Activated gamma-delta T cell (primary cell): ENCODE measurements at places on chromosomes 4 and X.

DNA sequence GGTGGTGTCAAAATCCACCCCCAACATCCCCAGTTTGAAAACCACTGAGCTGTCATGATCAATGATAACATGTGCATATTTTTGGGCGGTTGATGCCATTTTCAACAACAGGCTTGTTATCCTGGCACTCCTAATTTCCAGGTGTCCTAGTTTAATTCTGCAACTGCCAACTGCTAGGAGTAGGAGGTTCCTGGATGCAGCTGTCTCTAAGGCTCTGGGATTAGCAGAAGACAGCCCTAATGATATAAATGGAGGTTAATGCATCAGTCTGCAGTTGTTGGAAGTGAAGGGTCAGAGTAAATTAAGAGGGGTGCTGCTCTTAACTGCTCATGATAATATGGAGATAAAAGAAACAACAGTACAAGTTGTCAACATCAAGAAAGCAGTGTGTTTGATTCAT lies 23.8 kb downstream of the ARFIP1 start:
- no peak for DNase-seq

DNA sequence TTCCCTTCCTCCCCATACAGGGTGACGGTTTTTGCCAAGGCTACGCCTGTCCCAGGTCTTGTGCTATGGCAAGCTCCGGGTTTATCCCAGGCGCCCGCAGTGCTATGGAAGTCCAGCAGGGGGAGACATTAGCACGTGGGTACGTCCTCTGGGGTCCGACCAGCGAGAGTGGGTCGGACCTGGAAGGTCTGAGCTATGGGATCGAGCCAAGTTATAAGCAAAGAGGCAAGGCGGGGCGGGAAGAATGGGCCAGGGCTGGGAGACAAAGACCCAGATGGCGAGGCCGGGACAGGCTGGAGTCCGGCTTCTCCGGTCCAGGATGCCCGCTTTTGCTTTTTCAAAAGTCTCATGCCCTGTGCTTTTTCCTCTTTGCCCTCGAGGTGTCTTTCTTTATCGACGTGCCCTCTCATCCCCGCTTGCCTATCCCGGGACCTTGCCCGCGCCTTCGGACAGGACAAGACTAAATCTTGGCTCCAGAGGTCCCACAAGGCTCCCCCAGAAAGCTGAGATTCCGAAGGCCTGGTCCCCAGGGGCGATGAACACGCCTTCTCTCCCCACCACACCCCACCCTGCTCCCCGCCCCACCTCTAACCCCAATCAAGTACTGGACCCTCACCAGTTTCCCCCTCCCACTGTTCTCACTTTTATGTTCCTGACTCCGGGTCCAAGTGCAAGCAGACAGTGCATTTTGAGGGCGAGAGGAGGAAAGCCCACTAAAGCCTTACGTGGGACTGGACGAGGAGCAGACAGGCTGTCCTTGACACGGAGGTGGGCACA lies 785 bp upstream of the EFNB1 start:
- DNase-seq: no peak

DNA sequence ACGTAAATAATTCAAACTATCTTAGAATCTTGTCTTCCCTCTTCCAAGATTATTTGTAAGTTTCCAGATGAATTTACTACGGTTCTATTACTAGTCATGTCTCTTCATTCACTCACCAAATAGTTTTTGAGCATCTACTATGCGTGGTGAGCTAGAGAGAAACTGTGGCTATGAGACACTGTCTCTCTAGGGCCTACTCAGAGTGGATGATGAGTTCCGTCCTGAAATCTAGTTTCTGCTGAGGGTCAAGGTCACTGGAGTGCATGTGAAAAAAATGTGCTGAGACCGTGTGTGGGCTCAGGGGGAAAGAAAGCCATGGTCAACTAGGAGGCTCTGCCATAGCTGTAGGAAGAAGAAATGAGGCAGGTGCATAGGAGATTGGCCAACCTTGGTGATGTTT lies 320.2 kb upstream of the GATB start:
- no peak for DNase-seq

DNA sequence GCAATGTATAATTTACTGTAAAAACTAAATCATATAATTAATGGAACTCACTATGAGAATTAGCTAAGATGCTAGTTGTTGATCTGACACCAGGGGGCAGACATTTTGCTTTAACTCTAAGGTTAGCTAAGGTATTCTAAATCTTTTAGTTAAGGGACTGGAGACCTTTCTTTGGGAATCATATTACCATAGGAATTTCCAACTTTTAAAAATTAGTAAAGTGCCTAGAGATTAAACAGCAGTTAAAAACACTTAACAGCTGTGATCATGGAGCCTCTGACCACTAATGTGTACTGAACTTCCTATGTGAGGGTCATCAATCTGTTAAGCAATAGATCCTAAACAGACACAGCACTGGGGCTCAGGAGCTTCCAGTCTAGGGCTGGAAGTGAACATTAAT lies 226.6 kb downstream of the NSUN7 start:
- DNase-seq: no peak

- DNase-seq: no peak
Measured at GRCh38 chrX:118108304-118108703, 8.3 kb downstream of the KLHL13 start.

- DNase-seq: peak; percentile 83
Measured at GRCh38 chr4:36244257-36245082, at the start of gene ARAP2. TSS of gene ARAP2 (minus strand) at chr4:36244514. CDS start at chr4:36229486, 15,028 bp downstream.

- DNase-seq: no peak
Measured at GRCh38 chr4:3196670-3197359, 52.1 kb upstream of the MSANTD1 start.
